ENCODE measurements at places on chromosomes 6 and 20. TPM values are rescaled to one million over a fixed set of nuclear protein-coding genes. Genes with fewer than 3 reads are reported as not detected.

- DNase-seq, result no peak
Observed at GRCh38 chr6:155958550-155958949, 502.9 kb upstream of the NOX3 start.

DNA sequence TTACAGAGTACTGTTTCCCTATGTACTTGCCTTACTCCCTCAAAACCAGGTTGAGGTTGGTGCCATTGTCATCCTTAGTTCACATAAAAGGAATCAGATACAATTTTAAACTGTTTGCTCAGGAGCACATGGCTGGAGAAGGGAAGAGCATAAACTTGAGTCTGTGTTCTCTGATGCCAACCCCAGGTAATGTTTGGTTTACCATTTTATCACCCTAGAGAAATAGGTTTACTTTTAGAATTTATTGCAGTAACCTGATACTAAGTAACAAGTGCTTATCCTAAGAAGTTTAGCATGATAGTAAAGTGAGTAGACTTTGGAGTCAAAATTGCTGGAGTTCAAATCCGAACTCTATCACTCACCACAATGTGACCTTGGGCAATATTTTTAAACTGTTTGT lies 86.3 kb downstream of the RFPL4B start:
- no peak for DNase-seq

Gene SNAP25
- total RNA-seq, result 3.1 TPM

- no peak for DNase-seq
Observed at GRCh38 chr20:32924781-32925180, 66.1 kb downstream of the EFCAB8 start.

DNA sequence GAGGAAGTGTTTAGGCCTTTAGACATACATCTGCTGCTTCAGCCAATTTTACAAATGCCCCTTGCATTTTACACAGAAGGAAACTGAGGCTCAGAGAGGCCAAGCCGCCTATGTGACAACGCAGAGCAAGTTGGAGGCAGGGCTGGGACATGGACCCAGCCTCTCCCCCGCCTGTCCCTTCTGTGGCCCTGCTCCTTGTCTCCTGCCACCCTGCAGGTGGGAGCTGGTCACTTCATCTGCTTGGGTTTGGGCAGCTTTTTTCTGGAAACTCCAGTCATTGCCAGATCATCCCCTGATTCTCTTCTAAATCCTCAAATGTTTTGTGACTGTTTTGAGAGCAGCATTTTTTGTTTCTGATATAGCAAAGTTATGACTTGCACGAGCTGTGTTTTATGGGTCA lies 68.9 kb downstream of the DLGAP4 start:
- no peak for DNase-seq

GRCh38 chr6:168741942-168742782 lies 301.2 kb downstream of the SMOC2 start:
- peak; percentile 69 for DNase-seq

GRCh38 chr6:50361641-50362331 lies 312.1 kb upstream of the DEFB112 start:
- DNase-seq, result no peak

Gene NKAPL
- total RNA-seq, result 0.71 TPM

- DNase-seq, result peak; percentile 89
Observed at GRCh38 chr6:157632821-157633220, 190.2 kb upstream of the SNX9 start.

DNA sequence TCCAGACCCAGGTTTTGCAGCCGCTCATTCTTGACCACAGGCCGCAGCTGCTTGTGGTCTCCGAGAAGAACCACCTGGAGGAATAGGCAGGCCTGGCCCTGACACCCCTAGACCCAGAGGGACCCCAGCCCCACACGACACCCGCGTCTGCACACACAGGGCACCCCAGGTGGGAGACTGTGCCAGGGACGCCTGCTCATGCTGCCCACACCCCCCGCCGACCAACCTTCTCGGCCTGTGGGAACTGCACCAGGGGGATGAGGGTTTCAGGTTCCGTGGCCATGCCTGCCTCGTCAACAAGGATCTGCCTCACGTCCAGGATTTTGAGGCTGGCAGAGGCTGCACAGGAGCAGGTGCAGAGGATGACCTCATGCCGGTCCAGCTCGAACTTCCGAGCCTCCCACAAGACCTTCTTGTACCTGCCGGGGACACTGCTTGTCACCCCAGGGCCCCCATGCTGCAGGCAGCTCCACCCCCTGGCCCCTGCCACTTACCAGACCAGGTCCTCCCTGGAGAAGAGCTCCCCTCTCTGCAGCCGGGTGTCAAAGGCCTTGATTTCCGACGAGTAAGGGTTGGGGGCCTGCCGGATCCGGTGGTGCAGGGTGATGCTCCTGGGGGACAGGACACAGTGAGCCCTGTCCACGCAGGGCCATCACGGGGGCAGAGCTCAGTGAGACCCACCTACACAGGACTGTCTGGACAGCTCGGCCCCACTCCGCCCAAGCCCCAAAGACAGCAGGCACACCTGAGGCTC lies 7.1 kb downstream of the FNDC11 start:
- DNase-seq, result no peak

- DNase-seq, result peak; percentile 92
Observed at GRCh38 chr20:48129345-48129942, 344.2 kb upstream of the SULF2 start.

DNA sequence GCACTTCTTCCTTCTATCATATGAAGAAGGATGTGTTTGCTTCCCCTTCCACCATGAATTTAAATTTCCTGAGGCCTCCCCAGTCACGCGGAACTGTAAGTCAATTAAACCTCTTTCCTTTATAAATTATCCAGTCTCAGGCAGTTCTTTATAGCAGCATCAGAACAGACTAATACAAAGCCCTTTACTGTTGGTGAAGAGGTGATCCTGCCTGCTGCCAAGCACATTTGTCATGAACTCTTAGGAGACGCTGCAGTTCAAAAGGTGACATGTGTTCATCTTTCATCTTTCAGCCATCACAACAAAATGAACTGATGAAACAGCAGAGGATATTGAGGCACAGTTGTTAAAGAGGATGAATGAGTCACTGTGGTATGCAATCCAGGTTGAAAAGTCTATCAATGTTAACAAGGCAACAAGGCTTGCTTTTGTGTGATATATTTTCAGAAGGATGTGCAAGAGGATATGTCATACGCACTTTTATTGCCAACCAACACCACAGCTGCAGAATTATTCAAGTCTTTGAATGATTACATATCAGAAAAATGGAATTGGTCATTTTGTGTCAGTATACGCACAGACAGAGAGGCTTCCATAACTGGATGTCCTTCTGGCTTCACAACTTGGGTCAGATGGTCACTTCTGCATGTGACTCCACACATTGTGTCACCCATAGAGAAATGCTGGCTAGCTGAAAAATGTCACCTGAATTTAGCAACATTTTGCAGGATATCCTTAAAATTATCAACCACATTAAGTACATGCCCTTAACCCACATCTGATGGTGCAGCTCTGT lies 52.4 kb upstream of the PLN start:
- no peak for DNase-seq

GRCh38 chr6:16301511-16301910 lies 63.1 kb downstream of the GMPR start:
- no peak for DNase-seq

GRCh38 chr20:56627122-56628014 lies 1.7 kb upstream of the TFAP2C start:
- DNase-seq, result no peak

DNA sequence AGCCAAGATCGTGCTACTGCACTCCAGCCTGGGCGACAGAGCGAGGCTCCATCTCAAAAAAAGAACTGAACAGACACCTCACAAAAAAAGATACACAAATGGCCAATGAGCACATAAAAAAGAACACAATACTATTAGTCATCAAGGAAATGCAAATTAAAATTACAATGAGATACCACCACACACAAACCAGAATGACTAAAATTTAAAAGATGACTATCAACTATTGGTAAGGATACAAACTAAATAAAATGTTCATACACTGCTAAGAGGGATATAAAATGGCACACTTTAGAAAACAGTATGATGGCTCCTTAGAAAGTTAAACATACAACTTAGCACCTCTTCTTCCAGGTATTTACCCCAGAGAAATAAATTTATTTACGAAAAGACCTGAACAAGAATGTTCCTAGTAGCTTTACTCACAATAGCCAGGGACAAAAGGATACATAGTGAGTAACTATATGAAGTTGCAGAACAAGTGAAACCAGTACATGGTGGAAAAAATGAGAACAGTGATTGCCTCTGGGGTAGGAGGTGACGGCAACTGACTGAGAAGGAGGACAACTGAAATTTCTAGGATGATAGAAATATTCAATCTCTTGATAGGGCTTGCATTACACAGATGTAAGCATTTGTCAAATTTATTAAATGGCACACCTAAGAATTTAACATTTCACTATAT lies 53.2 kb downstream of the FAM8A1 start:
- no peak for DNase-seq

Gene ELOVL4
- 2.7 TPM for total RNA-seq

DNA sequence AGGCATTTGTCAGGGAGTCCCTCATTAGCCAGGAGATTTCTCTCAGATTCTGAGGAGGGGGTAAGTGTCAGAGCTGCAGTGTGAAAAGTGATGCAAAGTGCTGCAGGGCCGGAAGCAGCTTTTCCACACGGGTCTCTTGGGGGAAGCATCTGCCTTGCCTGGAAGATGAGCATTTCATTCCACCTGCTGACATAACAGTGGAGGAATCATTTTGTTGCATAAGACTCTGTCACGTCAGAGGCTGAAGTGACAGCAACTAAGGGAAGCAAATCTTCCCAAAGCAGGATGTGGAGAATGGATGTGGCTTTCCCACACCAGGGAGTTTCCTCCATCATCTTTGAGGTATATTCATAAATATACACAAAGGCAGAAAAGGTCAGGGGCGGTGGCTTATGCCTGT lies 22.8 kb downstream of the DCBLD1 start:
- DNase-seq, result no peak

DNA sequence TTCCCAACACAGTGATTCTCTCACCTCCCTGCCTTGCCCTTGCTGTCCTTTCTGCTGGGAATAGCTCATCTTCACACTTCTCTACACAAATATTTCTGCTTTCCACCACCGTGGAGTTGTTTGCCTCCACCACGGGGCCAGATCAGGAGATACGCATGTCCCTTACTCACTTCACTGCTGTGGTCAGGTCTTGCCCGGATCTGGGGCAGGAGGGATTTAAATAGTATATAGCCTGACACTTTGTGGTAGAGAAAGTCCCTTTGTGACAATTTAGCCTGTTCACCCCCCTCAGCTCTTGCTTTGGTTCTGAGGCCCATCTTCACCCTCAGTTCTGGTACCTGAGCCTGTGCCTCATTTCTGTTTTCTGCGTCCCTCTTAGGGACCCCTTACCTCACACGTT lies 92.6 kb upstream of the PREP start:
- DNase-seq, result no peak

Gene PPIL6
- total RNA-seq, result 5.9 TPM

DNA sequence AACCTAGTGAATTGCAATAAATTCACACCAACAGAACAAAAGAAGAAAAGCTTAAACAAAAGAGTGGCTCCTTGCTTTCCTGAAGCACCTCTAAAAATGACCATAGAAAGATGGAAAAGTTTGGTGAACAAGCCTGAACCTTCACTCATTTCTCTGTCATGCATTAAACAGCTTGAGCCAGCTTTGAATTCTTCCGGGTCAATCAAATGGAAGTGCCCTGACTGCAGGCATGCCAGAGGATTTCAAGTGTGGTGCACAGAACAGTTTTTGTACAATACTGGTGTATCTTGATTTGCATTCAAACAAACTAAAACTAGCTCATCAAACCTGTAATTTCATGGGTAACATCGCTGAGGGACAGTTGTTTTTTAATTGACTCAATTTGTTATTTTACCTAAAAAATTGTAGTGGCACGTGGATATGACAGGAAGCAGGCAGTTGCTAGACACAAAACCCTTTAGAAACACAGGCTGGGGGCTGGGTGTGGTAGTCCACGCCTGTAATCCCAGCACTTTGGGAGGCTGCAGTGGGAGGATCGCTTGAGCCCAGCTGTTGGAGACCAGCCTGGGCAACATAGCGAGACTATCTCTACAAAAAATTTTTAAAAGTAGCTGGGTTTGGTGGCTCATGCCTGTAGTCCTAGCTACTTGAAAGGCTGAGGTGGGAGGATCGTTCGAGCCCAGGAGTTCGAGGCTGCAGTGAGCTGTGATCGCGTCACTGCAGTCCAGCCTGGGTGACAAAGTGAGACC lies 9.1 kb downstream of the CASS4 start:
- no peak for DNase-seq

DNA sequence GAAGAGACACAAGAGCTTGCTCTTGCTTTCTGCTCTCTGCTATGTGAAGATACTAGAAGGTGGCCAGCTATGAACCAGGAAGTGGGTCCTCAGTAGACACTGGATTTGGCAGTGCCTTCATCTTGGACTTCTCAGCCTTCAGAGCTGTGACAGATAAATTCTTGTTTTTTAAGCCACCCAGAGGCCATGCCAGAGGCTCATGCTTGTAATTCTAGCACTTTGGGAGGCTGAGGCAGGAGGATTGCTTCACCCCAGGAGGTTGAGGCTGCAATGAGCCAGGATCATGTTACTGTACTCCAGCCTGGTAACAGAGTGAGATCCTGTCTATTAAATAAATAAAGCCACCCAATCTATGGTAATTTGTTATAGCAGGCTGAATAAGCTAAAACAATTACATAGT lies 185.5 kb upstream of the SALL4 start:
- no peak for DNase-seq

DNA sequence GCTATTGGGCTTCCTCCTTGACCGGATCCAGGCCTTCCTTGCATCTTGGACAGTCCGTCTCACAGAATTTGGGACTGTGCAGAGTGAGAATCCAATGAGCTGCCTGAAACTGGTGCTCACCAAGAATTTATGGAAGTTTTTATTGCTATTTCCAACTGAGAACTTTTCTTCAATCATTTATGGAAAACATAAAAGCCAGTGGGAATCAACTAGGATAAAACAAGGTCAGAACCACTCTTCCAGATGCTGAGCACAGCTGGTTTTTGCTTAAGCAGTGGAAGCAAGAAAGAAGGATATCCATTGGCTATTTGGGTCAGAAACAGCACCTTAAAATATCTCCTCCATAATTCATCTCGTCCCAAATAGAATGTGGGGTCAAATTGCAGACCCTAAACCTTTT lies 74.2 kb downstream of the CD83 start:
- peak; percentile 86 for DNase-seq

Gene PPP1R14C
- 30.2 TPM for total RNA-seq

GRCh38 chr20:38990728-38991127 lies 28.6 kb downstream of the DHX35 start:
- DNase-seq, result no peak

DNA sequence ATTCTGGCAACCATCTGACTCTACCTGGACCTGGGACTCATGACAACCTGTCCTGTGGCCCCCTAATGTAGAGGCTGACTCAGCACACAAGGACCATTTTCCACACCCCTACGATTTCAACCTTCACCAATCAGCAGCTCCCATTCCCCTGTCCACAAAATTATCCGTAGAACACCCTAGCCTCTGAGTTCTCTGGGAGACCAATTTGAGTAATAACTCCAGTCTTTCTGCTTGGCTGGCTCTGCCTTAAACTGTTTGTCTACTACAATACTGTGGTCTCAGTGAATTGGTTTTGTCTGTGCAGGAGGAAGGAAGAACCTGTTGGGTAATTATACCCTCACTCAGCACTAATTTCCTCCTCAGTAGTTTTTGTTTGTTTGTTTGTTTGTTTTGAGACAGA lies 99.3 kb upstream of the MRPS10 start:
- no peak for DNase-seq

Gene BTNL2
- not detected for total RNA-seq
